Gastroesophageal sphincter (tissue), 4 donors: ENCODE measurements at places on chromosomes 5 and 9. TPM values are rescaled to one million over a fixed set of nuclear protein-coding genes. Genes with fewer than 3 reads are reported as not detected.

- no peak for ATAC-seq
- H3K4me3 ChIP-seq: no peak overlapping the region
- H3K27ac ChIP-seq: no peak overlapping the region
- no peaks in the 10 kb centered on the region for H3K36me3 ChIP-seq
- no peaks in the 10 kb centered on the region for H3K27me3 ChIP-seq
These were observed 3.5 kb downstream of the ARL15 start for GRCh38 chr5:54306893-54307292.

Gene CARTPT
- 8.8 TPM for total RNA-seq

- H3K36me3 ChIP-seq: no peaks in the 10 kb centered on the region
- H3K27ac ChIP-seq: no peak overlapping the region
- no peak overlapping the region for H3K4me3 ChIP-seq
- no peaks in the 10 kb centered on the region for H3K27me3 ChIP-seq
These were observed 79.2 kb downstream of the PLK2 start for GRCh38 chr5:58380655-58381054.

Gene MTMR12
- 68.5 TPM for total RNA-seq

Gene ARID3C
- not detected for total RNA-seq

Gene FAM219A
- 14.7 TPM for total RNA-seq

DNA sequence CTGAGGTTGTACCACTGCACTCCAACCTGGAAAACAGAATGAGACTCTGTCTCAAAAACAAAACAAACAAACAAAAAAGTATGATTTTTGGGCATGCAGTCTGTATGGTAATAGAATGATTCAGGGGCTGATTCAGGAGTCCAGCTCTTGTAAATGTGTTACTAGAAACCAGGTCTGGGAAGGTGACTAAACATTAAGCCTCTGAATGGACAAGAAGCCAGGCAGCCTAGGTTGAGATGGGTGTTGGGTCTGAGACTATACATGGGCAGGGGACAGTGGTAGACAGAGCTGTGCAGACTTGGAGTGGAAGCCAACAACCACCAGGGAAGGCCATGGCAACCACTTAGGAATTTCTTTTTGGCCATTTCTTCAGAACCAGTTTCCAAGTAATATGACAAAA, 64.9 kb upstream of the TLE1 start:
- no peak for ATAC-seq
- H3K36me3 ChIP-seq: no peaks in the 10 kb centered on the region
- H3K27ac ChIP-seq: no peak overlapping the region
- no peaks in the 10 kb centered on the region for H3K4me1 ChIP-seq
- no peak overlapping the region for H3K4me3 ChIP-seq

GRCh38 chr5:62333250-62333794, 27.3 kb downstream of the KIF2A start:
- no peak overlapping the region for H3K27ac ChIP-seq
- H3K4me1 ChIP-seq: no peaks in the 10 kb centered on the region
- no peak for ATAC-seq
- no peaks in the 10 kb centered on the region for H3K36me3 ChIP-seq
- H3K4me3 ChIP-seq: no peak overlapping the region

- H3K4me3 ChIP-seq: no peak overlapping the region
- H3K27ac ChIP-seq: no peak overlapping the region
- no peaks in the 10 kb centered on the region for H3K27me3 ChIP-seq
- H3K4me1 ChIP-seq: peaks cover 13% of the 10 kb centered on the region
- H3K36me3 ChIP-seq: no peaks in the 10 kb centered on the region
These were observed 4.8 kb downstream of the CWC27 start for GRCh38 chr5:64773533-64773932.

DNA sequence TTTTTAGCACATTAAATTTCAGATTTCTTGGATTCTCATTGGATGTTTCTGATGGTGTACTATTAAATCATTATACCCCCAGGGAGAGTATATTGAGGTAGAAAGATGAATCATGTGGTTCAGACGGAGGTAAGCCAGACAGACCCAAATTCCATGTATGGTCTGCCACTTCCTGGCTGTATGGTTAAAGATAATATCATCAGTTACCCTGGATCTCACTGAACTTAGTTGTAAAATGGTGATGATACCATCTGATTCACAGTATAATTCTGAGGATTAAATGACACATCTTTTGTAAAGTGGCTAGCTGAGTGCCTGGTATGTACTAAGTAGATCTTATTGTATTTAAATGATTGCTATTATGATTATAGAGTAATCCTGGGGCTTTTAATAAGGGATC, 9.3 kb downstream of the SLC27A6 start:
- no peaks in the 10 kb centered on the region for H3K36me3 ChIP-seq
- no peaks in the 10 kb centered on the region for H3K27me3 ChIP-seq
- H3K4me3 ChIP-seq: no peak overlapping the region
- no peaks in the 10 kb centered on the region for H3K4me1 ChIP-seq
- no peak for ATAC-seq
- H3K27ac ChIP-seq: no peak overlapping the region

Gene INSYN2B
- not detected for total RNA-seq

Gene GLDC
- 1.9 TPM for total RNA-seq

Gene NR2F1
- 37.8 TPM for total RNA-seq

DNA sequence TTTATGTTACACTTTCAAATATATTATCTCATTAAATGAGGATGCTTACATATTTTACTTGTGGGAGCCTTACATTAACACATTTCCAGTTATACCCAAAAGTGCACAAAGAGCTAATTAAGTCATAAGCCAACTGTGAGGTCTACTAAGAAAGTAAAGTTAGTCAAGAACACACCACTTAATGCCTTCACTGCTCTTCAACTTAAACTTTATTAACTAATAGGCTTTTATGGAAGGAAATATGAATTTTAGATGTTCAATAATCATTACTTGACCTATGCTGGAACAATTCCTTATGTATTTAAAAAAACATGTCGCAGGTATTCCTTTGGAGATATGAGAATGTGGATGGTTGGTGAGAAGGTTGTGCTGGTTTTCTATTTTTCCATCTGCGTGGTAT, 3.4 kb downstream of the ST8SIA4 start:
- H3K36me3 ChIP-seq: no peaks in the 10 kb centered on the region
- peaks cover 47% of the 10 kb centered on the region for H3K27me3 ChIP-seq
- peak overlapping the region; percentile 40 for H3K4me3 ChIP-seq
- no peak overlapping the region for H3K27ac ChIP-seq
- H3K4me1 ChIP-seq: no peaks in the 10 kb centered on the region
- no peak for ATAC-seq

DNA sequence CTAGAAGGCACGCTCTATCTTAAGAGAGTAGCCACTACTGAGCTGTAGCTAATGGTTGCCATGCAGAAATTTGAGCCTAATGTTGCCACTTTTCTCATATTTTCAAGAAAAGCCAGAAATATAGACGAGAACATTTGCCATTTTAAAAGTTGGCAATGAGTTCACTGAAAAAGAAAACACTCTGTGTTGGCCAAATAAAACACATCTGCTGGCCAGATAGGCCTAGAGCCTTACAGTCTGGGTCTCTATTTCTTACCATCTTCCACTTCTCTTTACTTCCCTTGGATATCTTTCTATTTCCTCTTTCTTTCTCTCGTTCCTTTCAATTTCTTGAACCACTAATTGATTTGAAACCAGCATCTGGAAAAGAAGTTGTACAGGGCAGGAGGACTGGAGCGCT, 36.6 kb upstream of the VCAN start:
- no peak overlapping the region for H3K27ac ChIP-seq
- H3K4me3 ChIP-seq: no peak overlapping the region
- H3K27me3 ChIP-seq: no peaks in the 10 kb centered on the region

DNA sequence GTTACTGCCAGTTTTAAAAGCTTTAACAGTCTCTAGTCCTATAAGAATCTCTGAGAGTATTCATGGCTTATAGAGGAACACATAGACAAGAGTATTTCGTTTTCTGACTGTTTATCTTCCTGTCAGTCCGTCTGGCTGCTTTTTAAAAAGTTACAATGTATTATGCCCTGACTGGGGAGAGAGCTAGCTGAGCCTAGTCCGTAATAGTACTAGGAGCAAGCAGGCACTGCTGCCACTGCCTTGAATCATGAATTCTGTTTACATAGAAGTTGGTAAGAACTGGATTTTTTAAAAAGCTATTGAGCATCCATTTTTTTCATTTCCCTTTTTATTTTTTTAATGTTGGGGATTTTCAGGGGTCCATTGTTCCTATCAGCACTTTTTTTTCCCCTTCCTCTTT, 26.6 kb downstream of the XPA start:
- no peaks in the 10 kb centered on the region for H3K27me3 ChIP-seq
- ATAC-seq: no peak
- H3K4me3 ChIP-seq: no peak overlapping the region
- peaks cover 6% of the 10 kb centered on the region for H3K4me1 ChIP-seq
- H3K36me3 ChIP-seq: peaks cover 100% of the 10 kb centered on the region

DNA sequence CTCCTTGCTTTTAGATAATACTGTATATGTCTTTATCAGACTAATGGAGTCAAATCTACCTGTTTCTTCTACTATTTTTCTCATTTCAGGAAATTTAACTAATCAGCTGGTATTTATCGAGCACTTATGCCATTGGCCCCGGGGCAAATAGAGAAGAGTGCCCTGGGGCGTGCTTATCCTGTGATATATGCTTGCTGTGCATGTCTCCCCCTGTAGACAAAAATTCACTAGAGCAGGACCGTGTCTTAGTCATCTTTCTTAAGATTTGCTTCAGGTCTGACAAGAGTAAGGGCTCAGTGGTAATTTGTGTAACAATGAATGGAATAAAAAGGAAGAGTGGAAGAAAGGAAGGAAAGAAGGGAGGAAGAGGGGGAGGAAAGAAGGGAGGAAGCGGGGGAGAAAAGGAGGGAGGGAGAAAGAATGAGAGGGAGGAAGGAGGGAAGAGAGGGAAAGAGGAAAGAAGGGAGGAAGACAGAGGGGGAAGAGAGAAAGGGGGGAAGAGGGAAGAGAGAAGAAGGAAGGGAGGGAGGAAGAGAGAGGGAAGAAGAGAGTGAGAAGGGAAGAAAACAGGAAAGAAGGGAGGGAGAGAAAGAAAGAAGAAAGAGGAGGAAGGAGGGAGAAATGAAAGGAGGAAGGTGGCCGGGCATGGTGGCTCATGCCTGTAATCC, 295.7 kb upstream of the PANK3 start:
- no peaks in the 10 kb centered on the region for H3K36me3 ChIP-seq
- ATAC-seq: no peak
- no peaks in the 10 kb centered on the region for H3K27me3 ChIP-seq
- no peak overlapping the region for H3K27ac ChIP-seq
- no peak overlapping the region for H3K4me3 ChIP-seq

Gene TAF11L10
- total RNA-seq: not detected

GRCh38 chr9:32703635-32704034, 68.2 kb upstream of the TAF1L start:
- no peaks in the 10 kb centered on the region for H3K36me3 ChIP-seq
- no peak overlapping the region for H3K27ac ChIP-seq
- ATAC-seq: no peak
- no peaks in the 10 kb centered on the region for H3K4me1 ChIP-seq

GRCh38 chr5:113123618-113124017, 147.0 kb downstream of the DCP2 start:
- H3K4me1 ChIP-seq: peaks cover 32% of the 10 kb centered on the region
- ATAC-seq: no peak
- H3K36me3 ChIP-seq: no peaks in the 10 kb centered on the region
- H3K27ac ChIP-seq: no peak overlapping the region
- H3K4me3 ChIP-seq: no peak overlapping the region

Gene LHX3
- not detected for total RNA-seq

GRCh38 chr9:126016579-126017290, 269.6 kb downstream of the PBX3 start:
- no peaks in the 10 kb centered on the region for H3K36me3 ChIP-seq
- ATAC-seq: no peak
- H3K4me1 ChIP-seq: no peaks in the 10 kb centered on the region
- H3K27me3 ChIP-seq: no peaks in the 10 kb centered on the region
- H3K27ac ChIP-seq: no peak overlapping the region

DNA sequence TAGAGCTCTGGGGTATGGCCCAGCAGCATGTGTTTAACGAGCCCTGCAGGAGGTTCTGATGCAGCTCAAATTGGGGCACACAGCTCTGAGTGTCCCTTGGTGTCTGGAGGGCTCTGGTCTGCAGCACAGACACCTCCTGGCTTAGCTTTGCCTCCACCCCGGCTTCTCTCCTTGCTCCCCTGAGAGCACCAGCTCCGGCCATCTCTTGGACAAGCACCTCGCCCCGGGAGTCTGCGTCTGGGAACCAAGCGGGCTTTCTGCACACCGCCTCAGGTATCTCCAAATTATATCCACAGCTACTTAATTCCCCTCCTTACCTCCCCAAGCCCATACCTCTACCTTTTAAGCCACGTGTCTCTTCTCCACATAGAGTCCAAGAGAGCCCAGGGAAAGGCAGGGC, 83.7 kb upstream of the IRX4 start:
- no peak overlapping the region for H3K27ac ChIP-seq
- H3K27me3 ChIP-seq: no peaks in the 10 kb centered on the region
- H3K4me3 ChIP-seq: no peak overlapping the region

Gene PCDHB5
- 4.2 TPM for total RNA-seq

DNA sequence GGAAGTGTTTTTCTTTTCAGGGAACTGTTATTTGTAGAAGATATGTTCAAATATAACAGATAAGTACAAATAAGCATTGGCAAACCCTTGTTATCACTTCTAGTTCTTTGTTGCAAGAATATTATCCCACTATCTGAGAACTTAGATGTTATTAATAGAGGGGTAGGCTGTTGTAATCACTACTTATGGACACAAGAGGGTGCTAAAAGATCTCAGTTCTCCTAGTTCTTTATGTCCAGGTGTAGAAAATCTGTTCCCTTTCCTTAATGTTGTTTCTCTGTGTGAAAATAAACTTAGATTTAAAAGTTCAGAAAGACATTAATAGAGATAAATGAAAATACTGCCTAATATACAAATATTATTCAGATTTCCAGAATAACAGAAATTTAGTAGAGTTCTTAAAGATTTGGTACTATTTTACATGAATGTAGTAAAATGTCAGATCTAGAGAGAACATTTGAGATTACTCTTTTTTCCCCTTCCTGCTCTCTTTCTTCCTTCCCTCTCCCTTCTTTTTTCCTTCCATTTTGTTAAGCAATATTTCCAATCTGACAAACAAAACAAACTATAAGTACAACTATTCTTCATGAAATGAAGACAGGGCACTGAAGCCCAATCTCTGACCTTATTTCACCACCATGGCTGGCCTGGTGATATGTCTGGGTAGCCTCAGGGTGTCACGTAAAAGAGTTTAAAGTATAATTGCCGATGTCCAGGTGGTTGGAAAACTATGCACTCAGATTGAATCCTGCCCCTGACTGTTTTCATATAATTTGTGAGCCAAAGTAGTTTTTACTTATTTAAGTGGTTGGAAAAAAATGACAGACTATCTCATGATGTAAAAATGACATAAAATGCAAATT, 43.6 kb upstream of the C5orf46 start:
- H3K27ac ChIP-seq: no peak overlapping the region
- no peaks in the 10 kb centered on the region for H3K36me3 ChIP-seq
- H3K4me1 ChIP-seq: no peaks in the 10 kb centered on the region
- no peak for ATAC-seq
- H3K27me3 ChIP-seq: no peaks in the 10 kb centered on the region

GRCh38 chr5:142176255-142176654, 67.7 kb downstream of the NDFIP1 start:
- H3K27ac ChIP-seq: no peak overlapping the region
- ATAC-seq: no peak

Gene LSM11
- total RNA-seq: 38.4 TPM

Gene DDX4
- total RNA-seq: not detected
